Activated CD4-positive, alpha-beta T cell treated with anti-CD3 and anti-CD28 coated beads, Interleukin-2, amount 10 ng/mL, durations not matched to agents 24 days and 14 days (primary cell): ENCODE measurements at places on chromosomes 11 and 22.

- DNase-seq: no peak
These were observed 90.4 kb downstream of the RBFOX2 start for GRCh38 chr22:35938226-35938625.

DNA sequence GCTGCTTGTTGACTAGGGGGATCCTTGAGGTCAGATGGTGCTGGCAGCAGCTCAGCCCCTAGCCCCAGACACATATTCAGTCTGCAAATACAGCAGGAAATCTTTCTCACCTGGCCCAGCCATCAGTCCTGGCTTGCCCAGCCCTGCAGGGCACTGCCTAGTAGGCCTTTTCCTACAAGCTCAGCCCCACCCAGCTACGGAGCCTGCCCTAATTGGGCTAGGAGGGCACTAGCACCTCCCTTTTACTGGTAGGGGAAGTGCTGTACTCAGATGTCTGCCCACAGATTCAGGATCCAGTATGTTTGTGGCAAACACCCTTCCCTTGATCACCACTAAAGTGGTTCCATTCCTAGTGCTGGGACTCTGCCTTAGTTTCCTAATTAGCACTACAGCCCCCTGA is 257.1 kb upstream of the CADM1 start:
- no peak for DNase-seq

DNA sequence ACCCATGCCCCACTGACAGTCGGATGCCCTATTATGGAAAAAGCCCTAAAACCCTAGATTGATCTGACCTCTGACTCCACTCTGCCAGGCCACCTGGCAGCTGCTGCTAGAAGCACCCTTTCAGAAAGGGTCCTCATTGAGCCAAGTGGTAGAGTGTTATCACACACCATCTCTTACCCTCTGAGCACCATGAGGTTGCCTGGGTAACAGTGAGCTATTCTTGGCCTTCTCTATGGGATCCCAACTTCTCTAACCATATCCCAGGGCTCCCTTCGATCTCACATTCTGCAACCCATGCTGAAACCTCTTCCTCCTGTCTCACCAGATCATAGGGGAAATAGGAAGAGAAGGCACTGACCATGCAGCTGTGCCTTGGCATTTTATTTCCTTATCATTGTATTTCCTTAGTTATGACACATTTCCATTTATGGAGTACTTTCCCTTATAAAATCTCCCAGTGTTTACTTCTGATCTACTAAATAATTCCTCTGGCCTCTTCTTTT is 52.7 kb downstream of the MPPED2 start:
- DNase-seq: no peak

GRCh38 chr11:81007046-81007445 is 1566.2 kb upstream of the TENM4 start:
- DNase-seq: no peak

- DNase-seq: no peak
These were observed 4.6 kb downstream of the TSPAN32 start for GRCh38 chr11:2306452-2306823.

DNA sequence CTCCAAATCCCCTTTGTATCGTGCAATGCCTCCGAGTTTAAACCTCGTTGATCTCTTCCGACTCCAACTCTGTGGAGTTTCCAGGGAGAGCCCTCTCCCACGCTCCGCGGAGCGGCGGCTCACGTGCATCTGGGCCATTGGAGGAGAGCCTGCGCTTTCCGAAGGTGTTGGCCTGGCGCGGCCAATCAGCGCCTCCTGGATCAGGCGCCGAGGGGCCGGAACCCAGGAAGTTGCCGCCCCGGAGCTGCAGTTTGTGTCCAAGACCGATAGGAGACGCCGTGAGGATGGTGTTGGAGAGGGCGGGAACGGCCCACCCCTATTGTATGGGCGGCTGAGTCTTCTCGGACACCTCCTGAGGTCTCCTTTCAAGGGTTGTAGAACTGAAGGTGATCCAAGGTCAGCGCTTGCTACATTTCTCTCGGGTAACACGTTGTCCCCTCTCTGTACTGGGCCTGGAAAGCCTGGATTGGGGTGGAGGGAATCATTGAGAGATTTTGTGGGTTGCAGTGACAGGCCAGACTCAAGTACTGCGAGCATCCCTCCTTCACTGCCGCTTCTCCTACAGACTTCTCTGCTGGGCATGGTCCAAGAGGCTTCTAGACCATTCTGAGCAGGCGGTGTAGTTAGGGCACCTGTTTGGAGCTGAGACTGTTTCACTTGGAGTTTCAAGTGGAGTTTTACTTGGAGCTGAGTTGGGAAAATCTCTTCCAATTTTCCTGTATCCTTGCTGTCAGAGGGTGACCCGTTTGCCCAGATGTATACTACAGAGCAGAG is 1.7 kb downstream of the ADAMTS15 start:
- no peak for DNase-seq
